Neural crest cell (in vitro differentiated cells): ENCODE measurements at places on chromosomes 4 and X. TPM values are rescaled to one million over a fixed set of nuclear protein-coding genes. Genes with fewer than 3 reads are reported as not detected.

XPNPEP2 gene
- 0.32 and 0.40 TPM in 2 replicates for total RNA-seq

GRCh38 chrX:147072747-147073146 is 258.2 kb upstream of the CXorf51A start:
- no peak for DNase-seq

- DNase-seq: no peak
Measured at GRCh38 chr4:125497861-125498260, 183.1 kb downstream of the FAT4 start.

- DNase-seq: no peak
Measured at GRCh38 chrX:2781698-2782097, 29.9 kb downstream of the XG start.

TADA2B gene
- 18.6 and 19.2 TPM in 2 replicates for total RNA-seq

SASH3 gene
- total RNA-seq: not detected in 2 replicates

GRCh38 chrX:7215842-7216241 is 67.9 kb upstream of the PUDP start:
- no peak for DNase-seq

GRCh38 chr4:7068279-7068842 is 497 bp upstream of the GRPEL1 start:
- no peak for DNase-seq

DNA sequence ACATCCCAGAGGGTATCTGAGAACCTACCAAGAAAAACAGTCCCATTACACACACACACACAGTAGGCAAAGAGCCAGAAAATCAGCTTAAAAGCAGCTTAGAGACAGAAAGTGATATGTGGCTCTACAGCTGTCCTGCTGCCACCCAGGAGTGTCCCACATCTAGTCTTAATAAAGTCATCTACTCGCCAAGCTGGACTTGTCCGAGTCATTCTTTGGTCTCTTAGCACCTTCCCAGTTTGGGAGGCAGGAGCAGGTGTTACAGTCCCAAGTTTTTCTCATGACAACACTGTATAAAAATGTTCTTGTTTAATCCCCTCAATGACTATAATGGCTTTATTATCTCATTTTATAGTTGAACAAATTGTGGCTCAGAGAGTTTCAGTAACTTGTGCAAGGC is 252.5 kb upstream of the CASK start:
- DNase-seq: no peak

PLAC8 gene
- total RNA-seq: 0.40 and 0.57 TPM in 2 replicates

FAM133A gene
- 0.58 and 0.86 TPM in 2 replicates for total RNA-seq

- DNase-seq: no peak
Measured at GRCh38 chr4:24044610-24045589, 155.1 kb upstream of the PPARGC1A start.

GRCh38 chrX:116009861-116010710 is 160.5 kb upstream of the AGTR2 start:
- DNase-seq: no peak

DNA sequence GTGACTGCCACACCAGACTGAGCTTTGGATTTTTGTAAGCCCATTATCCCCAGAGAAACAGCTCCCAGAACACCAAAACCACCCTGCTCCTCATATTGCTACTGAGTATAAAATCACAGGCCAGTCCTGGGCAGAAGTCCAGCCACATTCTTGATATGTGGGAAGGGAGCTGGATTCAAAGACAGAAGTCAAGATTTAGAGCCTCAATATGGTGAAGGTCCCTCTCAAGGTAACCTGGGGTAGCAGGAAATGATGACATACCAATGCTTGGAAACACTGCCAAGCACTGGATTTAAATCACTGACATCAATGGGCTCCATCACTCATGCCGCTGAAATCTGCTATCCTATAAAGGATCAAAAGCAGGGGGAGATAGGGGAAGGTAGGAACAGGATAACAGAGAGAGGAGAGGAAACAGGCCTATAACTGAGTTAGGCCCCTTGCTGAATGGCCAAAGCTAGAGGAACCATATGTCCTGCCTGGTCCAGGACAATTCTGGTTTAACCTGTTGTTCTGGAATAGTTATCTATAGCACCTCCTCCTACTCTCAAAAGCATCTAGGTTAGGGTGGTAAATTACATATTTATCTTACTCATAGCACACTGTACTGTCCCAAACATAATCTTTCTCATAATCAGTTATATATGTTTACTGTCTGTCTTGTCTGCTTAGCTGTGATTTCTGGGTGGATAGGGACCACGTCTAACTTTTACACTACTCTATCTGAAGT is 83.7 kb upstream of the NHS start:
- DNase-seq: no peak

MAB21L2 gene
- total RNA-seq: 3.3 and 3.5 TPM in 2 replicates

- peak; percentile 18 for DNase-seq
Measured at GRCh38 chrX:78747489-78747888, at the start of gene LPAR4. TSS of gene LPAR4 (plus strand) at chrX:78747720. CDS start at chrX:78754870, 7,150 bp downstream.

SLC6A14 gene
- total RNA-seq: not detected in 2 replicates

LEF1 gene
- 55.0 and 62.1 TPM in 2 replicates for total RNA-seq

- DNase-seq: no peak
Measured at GRCh38 chr4:115529126-115529525, 415.7 kb upstream of the NDST4 start.

DNA sequence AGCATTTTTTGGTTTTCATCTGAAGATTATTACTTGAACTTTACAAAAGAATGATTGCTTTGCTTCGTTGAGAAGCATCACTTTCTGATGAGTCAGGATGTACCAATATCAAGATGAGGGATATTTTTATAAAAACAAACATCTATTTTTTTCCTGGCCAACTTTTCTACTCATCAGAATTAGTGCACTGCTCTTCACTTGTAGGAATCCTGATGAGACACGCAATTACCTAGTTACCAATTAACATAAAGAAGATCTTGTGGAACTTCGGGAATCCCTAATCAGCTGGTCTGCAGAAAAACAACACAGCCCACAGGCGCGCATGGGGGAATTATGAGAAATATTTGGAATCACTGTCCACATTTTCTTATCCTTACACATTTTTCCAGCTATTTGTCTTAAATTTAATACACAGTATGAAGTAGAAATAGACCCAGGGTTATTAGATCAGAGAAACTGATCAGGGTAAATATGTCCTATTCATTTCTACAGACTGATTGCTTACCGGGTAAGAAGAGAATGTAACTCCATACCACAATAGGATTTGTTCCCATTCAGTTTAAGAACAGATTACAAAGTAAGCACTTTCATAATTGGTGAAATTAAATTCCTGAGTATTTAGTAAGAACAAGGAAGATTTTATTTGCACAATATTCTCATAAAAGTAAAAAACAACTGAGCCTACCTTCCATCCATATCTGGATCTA is 50.9 kb downstream of the MFAP3L start:
- no peak for DNase-seq

CDKL5 gene
- 3.7 and 4.0 TPM in 2 replicates for total RNA-seq

GRCh38 chr4:140856621-140857062 is 100.5 kb upstream of the TBC1D9 start:
- DNase-seq: no peak

DNA sequence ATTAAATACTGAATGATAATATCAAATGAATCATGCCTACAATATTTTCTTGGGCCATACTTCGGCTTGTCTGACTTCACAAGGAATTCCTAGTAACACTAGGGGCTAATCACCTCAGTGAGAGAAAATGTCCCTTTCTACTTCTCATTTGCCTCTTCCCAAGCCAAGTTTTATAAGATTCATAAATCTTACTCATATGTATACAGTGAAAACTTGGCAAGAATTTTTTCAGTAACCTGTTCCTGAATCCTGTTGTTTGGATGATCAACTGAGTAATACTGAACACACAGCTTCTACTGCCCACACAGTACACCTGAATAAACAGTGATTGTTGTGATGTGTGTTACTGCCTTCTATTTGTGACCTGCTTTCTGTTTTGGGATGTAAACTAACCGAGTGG is 16.5 kb downstream of the TMPRSS11E start:
- no peak for DNase-seq

GRCh38 chr4:47705326-47705981 is 132.4 kb downstream of the CORIN start:
- DNase-seq: no peak

DNA sequence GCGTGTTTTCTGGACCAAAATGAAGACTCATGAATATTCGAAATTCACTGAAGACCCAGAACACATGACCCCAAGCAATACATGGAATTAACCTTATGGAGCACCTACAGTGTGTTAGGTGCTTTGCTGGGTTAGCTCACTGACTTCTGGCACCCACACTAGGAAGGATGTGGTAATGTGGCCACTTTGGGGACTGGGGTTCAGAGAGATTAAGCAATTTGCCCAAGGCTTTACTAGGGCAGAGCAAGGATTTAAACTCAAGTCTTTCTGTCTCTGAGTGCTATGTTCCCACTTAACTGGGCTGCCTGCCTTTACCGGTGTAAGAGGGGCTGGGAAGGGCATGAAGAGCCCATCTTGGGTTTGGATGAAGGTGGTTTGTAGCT is 162.0 kb upstream of the ATP6AP2 start:
- DNase-seq: no peak

DNA sequence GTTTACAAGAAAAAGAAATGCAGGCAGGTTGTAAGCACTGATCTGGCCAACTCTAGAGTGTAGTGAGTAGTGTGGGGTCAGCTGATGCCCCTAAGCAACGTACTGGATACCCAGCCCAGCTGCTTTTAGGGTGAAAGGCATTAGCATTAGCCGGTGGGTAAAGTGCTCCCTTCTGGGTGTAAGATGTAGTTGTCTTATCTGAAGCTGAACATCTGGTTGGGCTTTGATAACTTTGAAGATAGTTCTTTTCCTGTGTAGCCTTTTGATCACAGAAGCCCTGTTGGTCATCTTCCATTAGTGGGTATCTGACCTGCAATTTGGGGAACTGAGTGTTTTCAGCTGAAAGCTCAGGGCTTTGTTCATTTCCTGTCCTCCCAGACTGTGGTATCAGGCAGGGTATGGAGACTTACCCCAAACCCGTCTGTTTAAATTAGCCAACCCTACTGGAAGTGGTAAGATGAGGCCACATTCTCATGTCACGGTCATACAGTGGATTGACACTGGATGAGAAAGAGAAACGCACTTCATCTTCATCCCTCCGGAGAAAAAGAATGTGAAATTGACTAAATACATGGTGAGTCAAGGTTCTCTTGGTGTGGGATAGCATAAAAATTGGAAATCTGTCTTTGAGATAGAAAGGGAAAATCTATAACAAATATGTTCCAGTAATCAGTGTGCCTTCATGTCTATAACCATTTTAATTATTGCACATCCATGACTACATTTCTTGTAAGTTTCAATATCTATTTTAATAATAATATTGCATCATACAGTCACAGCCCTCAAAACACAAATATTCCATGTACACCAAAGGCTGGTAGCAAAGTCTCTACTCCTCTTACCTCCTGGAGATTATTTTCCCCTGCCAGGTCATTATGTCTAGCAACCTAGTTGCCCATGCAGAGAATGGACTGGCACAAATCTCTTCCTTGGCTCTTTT is 8.7 kb downstream of the RHOH start:
- DNase-seq: no peak

ARHGAP36 gene
- total RNA-seq: 1.8 and 2.4 TPM in 2 replicates

DNA sequence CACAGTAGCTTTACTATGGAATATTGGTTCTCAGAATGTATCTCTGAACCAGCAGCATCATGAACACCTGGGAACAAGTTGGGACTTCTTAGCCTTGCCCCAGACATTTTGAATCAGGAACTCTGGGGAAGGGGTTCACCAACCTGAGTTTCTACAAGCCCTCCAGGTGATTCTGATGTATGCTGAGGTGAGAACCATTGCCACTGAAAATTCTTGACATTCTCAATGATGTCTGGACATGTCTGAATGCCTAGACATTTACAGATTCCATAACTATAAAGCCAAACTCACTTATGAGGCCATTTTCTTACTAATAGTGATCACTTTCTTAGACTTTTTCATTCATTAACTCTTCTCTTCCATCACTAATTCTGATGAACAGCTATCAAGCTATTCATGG is 389.4 kb upstream of the FTHL17 start:
- DNase-seq: no peak

DNA sequence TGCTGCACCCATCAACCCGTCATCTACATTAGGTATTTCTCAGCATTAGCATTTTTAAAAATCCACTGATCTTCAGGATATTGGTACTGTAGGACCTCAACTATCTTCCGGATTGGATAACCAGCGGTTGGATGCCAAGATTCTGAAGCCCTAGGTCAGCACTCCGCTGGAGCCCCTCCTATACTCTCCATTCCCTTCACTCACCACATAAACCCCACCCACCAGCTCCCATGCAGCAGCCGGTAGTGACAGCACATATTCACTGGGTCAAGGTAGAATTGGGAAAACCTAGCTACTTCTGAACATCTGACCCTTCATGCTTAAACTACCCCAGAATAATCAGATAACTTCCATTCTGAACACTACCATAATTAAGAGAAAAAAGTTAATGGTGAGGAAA is 134.9 kb downstream of the CORIN start:
- DNase-seq: no peak

GRCh38 chr4:155684892-155685541 is 18.4 kb downstream of the GUCY1A1 start:
- DNase-seq: no peak

DNAAF6 gene
- not detected in 2 replicates for total RNA-seq

SYN1 gene
- 4.5 and 4.9 TPM in 2 replicates for total RNA-seq

FOXP3 gene
- total RNA-seq: 0.26 and 0.39 TPM in 2 replicates

- DNase-seq: no peak
Measured at GRCh38 chrX:16517039-16517605, 132.8 kb upstream of the S100G start.

DNA sequence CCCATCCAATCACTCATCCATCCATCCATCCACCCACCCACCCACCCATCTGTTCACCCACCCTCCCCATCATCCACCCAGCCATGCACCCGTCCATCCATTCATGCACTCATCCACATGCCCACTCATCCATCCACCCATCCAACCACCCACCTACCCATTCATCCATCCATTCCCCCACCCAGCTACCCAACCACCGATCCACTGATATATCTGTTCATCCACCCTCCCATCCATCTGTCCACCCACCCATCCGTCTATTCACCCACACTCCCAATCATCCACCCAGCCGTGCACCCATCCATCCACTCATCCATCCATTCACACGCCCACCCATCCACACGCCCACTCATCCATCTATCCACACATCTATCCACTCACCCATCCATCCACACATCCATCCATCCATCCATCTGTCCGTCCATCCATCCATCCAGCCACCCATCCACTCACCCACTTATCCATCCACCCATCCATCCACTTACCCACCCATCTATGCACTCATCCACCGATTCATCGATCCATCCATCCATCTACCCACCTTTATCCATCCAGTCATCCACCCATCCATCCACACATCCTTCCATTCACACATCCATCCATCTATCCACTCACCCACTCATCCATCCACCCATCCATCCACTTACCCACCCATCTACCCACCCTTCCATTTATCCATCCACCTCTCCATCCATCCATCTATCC is 28.4 kb downstream of the ASMTL start:
- DNase-seq: no peak

FAM241A gene
- 0.07 and 0.09 TPM in 2 replicates for total RNA-seq

DNA sequence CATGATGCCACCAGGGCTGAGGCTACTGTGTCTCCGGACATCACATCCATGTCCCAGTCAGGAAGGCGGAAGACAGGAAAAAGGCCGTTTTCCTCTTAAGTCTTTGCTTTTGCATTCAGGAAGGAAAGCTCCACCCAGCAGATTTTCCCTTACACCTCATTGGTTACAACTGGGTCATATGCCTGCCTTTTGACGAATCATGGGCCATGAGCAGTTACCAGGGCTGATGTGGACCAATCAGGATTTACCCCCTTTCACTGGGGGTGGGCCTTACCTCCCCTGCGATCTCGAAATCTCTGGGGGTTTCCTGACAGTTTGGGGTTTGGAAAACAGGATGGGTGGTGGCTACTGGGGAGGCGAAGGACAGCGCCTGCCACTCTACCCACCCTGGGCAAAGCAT is 52.5 kb upstream of the GRPEL1 start:
- DNase-seq: no peak

GRCh38 chrX:9133426-9133825 is 99.5 kb upstream of the FAM9B start:
- DNase-seq: no peak

FGFBP1 gene
- total RNA-seq: not detected in 2 replicates
